NCI-H69 (cell line): ENCODE measurements at places on chromosomes 16 and 17.
A peak's percentile ranks its signal among the peaks of the same experiment; 100 is the strongest.

DNA sequence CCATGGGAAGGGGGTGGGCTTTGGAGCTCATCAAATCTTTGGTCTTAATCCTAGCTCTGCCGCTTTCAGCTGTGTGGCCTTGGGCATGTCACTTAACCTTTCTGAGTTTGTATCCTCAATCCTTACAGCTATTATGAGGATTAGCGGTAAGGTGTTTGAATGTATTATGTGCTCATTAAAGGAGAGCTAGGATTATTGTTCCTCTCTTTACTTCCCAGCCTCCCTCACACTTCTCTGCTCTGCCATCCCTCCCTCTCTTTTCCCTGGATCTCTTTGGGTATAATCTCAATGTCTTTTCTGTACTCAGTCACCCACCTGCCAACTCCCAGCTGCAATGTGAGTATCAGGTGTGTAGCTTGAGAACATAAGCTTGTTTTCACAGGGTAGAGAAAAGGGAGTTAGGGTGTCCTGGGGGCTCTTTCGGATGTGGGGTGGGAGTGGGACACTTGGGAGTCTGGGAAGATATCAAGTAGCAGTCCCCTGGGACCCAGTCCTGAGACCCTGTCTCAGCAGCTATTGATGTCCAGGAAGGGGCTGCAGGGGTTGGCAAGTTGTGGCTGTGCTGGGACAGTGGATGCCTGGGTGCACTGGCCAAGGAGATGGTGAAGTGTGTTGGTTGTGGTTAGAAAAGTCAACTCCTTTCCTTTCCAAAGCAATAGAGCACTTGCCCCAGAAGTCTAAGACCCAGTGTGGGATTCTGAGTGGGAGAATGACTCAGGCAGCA is 1.8 kb downstream of the EFNB3 start:
- no peak for DNase-seq

DNA sequence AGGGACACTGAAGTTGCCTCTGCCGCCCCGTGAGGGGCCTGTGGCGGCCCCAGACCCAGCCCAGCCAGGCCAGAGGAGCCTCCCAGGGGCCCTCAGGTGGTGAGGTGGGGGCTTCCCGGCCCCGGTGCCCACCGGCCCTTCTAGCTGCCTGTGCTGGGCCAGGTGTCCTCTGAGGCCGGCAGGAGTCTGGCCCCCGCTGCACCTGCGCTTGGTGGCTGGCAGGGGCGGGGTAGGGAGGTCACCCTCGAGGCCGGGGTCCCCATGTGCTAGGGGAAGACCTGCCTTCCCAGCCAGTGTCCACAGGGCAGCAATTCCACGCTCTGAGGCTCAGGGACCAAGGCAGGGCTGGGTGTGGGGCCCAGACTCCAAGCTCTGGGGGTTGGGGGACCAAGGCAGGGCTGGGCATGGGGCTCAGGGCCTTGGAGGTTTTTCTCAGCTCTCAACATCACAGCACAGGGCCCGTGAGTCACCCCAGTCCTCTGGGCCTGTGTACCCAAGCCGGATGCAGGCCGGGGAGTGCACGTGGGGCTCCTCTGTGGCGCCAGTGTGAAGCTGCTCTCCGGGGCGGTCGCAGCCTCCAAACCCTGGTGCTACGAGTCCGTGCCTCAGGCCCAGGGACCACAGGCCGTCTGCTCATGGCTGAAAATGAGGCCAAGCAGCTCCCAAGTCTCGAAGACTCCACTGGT is 1.3 kb upstream of the CCDC154 start:
- no peak for DNase-seq

- DNase-seq, result no peak
These were observed 3.4 kb downstream of the LYRM1 start for GRCh38 chr16:20903899-20904506.

GRCh38 chr17:78278139-78278741 is 46.8 kb downstream of the TMEM235 start:
- DNase-seq, result peak; percentile 43

DNA sequence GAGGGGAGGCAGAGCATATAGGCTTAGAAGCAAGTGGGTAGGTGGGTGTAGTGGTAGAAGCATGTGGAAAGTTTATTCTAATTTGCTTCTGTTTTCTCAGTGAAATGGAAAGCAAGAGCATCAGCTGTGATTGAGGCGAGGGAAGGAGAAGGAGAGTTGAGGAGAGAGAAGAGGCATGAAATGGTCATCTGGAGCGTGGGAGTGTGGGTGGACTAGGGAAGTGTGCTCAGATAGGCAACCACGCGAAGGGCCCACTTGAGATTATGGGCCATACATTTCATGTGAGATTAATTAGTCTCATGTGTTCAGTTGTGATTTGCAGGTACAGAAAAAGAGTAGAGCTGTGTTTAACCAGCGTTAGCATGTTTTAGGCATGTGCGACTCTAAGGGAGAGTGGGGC is 20.8 kb upstream of the CDC6 start:
- DNase-seq, result no peak

- no peak for DNase-seq
These were observed 679 bp upstream of the PSKH1 start for GRCh38 chr16:67892375-67892774.

- no peak for DNase-seq
These were observed 6.5 kb upstream of the RAP1GAP2 start for GRCh38 chr17:2789700-2790099.

DNA sequence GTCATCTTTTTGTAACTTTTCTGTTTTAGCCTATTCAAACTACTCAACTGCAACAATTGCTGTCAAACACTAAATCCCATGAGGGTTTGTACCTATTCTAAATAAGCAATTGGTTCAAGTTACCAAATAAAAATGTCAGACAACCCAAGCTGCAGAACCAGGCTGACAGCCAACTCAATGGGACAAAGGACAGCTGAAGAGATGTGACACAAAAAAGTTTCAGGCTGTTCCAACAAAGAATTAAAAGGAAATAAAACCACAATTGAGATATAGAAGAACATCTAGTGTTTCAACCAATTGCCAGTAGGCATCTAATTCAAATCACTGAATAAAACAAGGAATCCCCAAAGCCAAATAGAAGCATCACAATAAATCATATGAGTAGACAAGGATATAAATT is 49.3 kb downstream of the GRB7 start:
- peak; percentile 19 for DNase-seq

DNA sequence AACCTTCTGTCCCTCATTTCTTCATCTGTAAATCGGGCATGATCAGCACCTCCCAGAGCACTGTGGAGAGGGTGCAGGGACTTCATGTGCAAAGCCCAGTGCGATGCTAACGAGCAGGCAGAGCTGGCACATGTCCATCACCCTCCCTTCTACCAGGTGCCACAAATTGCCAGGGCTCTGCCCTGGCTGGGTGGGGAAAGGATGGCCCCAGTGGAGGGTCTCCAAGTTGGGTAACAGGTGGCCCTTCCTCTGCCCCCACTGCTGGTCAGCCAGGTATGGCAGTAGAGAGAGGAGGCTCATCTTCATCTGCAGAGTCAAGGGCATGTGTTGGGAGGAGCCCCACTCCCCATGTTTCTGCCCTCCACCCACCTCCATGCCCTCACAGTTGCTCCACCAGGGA is 61.5 kb upstream of the CDH5 start:
- no peak for DNase-seq

- no peak for DNase-seq
These were observed 4.9 kb downstream of the ALOX15 start for GRCh38 chr17:4636474-4637100.

DNA sequence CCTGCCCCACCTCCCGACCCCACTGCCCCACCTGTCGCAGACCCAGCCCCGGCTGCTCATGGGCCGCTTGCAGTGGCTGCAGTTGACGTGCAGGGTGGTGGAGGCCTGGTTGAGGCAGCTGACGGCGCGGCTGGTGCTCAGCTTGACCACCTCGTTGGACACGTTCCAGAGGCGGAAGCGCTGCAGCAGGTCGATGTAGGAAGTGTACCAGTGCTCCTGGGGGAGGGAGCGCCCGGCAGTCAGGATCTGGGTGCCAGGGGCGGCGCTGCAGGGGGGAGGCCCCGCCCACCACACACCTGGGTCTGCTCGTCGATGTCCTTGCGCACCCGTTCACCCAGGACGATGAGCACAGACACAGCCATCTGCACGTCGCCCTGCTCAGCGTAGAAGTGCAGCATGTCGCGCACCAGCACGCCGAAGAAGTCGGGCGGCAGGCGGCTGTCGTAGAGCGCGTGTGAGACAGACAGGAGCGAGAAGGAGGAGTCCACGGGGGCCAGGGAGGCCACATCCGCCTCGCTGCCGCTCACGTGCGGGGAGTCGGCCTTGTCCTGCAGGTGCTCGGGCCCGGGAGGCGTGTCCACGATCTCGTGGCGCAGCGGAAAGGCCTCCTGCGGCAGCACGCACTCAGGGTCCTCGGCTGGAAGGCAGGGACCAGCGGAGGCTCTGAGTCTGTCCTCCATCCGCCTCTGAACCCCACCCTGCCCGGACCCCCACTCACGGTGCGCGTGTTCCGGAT is 995 bp upstream of the JMJD8 start:
- peak; percentile 50 for DNase-seq

DNA sequence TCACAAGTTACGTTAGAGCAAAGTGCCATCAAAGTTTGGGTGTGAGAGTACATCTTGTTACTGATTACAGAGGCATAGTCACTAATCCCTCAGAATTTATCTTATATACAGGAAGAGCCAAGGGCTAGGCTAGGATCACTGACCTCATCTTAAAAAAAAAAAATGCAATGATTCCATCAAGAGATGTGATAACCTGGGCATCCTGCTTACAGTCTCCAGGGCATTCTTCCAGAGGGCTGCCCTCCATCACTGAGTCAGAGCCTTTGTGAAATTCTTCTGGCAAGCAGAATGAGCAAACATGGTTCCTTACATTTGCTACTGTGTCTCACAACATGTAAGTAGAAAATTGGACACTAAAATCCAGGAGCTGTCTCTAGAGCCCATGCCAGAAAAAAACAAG is 410.6 kb downstream of the ZFHX3 start:
- no peak for DNase-seq

- DNase-seq, result no peak
These were observed 224.5 kb downstream of the ZNF423 start for GRCh38 chr16:49631187-49632041.

GRCh38 chr16:27314161-27314723 is 468 bp downstream of the IL4R start:
- DNase-seq, result no peak

GRCh38 chr17:31916491-31917064 is 15.1 kb upstream of the UTP6 start:
- no peak for DNase-seq

DNA sequence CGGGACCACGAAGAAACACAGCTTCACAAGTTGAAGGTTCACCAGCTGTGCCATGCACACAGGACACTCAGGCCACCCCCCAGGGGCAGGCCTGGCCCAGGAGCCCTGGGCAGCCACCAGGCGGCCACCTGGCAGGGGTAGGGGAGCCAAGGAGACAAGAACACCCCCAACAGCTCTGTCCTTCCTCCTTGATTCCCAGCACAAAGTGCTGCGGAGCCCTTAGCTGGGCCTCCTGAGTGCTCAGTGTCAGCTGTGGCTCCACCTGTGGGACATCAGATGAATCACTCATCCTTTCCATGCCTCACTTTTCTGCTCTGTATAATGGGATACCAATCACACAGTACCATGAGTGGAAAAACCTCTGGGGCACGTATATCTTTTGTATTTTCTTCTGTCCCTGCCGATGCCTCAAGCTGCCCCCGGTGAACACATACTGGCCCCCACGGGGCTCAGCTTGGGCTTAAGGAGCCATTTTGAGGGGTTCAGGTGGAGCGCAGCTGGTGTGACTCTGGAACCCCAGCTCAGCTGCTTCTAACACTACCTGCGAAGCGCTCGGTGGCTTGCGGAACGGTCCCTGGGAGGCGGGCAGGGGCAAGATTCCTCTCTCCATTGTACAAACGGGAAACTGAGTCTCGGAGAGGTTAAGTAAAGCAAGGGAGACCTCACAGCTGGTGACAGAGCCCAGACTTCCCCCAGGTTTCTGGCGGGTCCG is 12.0 kb downstream of the GALK1 start:
- DNase-seq, result peak; percentile 45

DNA sequence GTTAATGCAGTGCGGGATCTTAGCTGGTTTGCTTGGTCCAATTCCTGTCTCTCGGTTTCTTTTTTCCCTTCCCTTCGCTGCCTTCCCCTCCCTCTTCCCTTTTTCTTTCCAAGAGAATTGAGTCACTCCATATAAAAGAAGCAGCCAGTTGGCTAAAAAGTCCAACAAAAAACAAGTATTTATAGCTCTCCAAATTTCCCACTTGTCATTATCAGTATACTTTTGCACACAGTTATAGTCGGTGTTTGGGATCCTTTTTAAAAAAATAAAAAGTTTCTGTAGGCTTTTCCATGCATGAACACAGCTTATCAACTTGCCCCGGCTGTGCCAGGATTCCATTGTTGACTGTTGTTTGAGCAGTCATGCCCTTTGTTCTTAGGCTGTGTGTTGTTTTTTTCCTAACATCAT is 24.9 kb downstream of the HMOX2 start:
- DNase-seq, result no peak

GRCh38 chr17:64157669-64158180 is 27.8 kb upstream of the ERN1 start:
- DNase-seq, result no peak

DNA sequence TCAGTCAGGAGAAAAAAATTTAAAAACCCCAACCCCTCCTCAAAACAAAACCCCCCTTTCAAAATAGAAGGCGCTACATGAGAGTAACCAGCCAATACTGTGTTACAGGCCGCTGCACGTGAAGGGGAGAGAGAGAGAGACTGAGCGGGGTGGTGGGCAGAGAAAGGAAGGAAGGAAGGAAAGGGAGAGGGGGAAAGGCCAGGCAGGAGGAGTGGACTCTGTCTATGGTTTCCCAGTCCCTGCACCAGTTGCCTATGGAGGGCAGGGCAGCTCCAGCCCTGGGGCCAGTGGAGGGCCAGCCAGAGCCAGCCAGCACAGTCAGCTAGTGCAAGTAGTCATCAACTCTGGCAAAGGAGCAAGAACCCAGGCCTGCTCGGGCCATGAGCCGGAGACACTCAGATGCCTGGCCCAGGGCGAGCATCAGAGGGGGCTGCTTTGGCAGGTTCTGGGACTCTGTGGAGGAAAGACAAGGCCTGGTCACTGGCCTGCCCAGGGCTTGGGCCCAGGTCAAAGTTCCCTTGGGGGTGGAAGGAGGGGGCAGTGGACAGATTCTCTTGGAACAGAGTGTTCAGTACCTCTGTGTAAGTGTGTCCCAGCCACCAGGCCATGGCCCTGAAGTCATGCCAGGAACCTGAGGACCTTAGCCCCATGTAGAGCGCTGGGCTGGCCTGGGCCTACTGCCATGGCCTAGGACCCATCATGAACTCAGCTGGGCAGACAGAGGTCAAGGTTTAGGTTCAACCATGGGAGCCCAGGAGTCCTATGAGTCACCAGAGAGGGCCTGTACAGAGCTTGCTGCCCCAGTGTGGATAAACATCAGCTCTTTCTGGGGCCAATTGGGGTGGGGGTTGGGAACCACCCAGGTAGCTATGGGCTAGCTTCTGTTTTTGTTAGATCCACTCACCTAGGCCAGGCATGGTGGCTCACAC is 7.3 kb upstream of the GFOD2 start:
- DNase-seq, result no peak
